ENCODE measurements at places on chromosomes 3 and 15.
A peak's percentile ranks its signal among the peaks of the same experiment; 100 is the strongest.

DNA sequence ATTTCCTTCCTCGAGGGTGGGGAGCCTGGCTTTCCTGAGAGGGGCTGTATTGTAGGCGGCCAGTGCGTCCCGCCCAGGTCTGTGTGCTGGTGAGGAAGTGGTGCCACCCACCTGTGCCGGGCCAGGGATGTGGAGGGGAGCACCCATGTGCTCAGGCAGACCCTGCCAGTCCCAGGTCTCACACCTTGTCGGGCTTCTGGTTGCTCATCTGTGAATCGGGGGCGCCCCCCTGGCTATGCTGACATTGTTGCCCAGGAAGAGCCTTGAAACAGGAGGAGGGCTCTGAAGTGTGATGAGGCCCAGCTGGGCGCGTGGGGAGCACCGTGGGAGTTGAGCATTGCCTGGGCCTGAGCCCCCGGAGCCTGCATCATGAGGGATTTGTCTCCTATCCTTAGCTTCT, 4.8 kb downstream of the FBLN2 start:
- no peak for DNase-seq

DNA sequence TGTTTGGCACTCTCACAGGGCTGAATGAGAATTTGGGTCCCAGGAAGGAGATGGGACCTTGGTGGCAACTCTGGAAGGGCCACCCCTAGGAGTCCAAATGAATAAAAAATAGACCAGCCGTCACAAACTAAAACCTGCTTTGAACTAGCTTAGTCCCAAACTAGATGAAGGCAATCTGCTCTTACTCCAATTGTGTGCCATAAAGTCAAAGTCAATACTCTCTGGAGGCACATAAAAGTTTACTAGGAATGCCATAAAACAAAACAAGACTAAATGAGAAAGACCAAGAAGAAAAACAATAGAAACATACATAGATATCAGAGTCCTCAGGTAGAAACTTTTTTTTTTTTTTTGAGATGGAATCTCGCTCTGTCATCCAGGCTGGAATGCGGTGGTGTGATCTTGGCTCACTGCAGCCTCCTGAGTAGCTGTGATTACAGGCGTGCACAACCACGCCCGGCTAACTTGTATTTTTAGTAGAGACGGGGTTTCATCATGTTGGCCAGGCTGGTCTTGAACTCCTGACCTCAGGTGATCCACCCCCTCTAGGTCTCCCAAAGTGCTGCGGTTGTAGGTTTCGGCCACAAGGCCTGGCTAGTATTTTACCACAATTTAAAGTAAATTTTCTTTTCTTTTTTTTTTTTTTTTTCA, 8.1 kb downstream of the GOLGA6L2 start:
- DNase-seq, result no peak

DNA sequence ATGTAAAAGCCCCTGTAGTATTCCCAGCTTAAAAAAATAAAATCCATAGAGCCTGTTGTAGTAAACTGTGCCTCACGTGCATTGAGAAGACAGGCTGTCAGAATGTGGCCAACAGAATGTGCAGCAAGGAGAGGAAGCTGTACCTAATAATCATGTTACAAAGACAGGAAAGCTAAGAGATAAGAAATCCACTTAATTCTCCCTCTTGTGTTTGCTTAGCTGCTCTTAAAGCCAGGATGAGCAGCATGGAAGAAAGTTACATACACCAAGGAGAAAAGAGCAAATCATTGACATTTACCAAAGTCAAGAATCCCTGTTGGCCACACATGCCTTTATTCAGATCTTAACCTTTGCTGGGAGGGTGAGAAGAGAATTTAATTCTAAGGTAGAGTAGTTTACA, 85.9 kb downstream of the TNIK start:
- DNase-seq, result no peak

- DNase-seq, result no peak
Measured at GRCh38 chr3:541062-541801, 344.7 kb downstream of the CHL1 start.

- peak; percentile 86 for DNase-seq
Measured at GRCh38 chr15:77821188-77821958, 188.7 kb upstream of the LINGO1 start.

DNA sequence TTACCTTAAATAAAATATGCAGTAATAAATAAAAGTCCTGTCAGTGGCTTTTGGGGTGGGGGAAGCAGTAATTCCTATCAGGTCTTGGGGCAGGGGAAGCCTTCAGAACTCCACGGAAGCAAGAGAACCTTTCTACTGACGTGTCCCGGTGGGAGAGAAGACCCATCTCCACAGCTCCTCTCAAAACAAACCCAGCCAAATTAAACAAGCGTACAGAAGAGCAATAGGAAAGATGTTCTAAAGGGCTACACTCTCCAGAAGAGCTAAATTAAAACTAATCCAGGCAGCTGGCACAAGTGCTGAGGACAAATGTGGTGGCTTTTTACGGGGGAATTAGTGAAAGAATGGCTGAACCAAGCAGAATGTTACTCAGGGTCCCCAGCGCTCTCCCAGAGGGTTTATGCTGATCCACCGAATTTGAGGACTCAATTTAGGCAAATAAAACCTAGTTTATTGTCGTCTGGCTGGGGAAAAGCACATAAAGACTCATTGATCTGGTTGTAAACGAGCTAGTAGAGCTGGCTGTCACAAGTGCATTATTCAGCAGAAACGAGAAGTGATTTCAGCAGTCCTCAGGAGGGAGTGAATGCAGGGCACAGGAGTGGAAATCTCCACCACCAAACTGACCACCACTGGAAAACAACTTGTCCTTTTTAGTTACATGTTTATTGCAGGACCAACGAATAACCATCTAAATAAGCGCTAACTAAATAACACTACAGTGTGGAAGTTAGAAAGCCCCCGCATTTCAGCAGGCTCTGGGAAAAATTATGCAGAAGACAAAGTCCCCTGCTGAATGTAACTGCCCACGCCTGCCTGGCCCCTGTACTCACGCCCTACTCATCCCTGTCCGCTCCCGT, 13.5 kb downstream of the BFSP2 start:
- no peak for DNase-seq

DNA sequence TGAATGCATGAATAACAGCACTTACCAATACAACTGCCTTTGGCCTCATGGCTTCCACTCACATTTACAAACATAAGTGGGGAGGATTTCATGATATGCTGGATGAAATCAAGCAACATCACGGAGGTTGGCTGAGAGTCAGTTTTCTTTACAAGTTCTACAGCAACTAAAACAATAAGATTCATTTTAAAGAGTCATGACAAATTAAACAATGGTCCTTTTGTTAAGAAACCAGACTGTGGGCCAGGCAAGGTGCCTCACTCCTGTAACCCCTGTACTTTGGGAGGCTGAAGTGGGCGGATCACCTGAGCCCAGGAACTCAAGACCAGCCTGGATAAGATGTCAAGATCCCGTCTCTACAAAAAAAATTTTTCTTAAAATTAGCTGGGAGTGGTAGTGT, 12.4 kb downstream of the ATR start:
- no peak for DNase-seq

All from left forelimb (tissue), 1 donor.